NCI-H2171 (cell line): ENCODE measurements at places on chromosomes 1 and 21.

GRCh38 chr1:84311296-84311695 is 9.8 kb downstream of the SAMD13 start:
- DNase-seq: no peak

- DNase-seq: no peak
Measured at GRCh38 chr1:114235281-114235680, 81.6 kb upstream of the SYT6 start.

GRCh38 chr21:41769111-41769510 is 2.3 kb upstream of the RIPK4 start:
- DNase-seq: no peak

GRCh38 chr1:10514490-10515235 is 39.9 kb downstream of the PEX14 start:
- peak; percentile 59 for DNase-seq

GRCh38 chr1:86537928-86538695 is 8.8 kb upstream of the CLCA4 start:
- DNase-seq: no peak

DNA sequence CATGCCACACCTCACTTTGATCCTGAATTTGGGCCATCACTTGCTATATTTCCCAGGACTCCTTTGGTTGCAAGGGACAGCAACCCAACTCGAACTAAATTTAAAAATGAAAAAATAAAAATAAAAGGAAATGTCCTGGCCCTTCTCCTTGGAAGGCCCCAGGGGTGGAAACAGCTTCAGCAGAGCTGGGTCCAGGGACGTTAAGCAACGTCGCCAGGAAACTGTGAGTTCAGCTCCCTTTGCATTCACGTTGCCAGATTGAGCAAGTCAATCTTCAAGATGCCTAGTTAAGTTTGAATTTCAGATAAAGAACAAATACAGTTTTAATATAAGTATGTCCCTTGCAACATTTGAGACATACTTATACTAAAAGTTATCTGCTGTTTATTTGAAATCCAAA is 14.6 kb upstream of the SPSB1 start:
- DNase-seq: no peak

- DNase-seq: peak; percentile 5
Measured at GRCh38 chr1:184905601-184906322, 68.5 kb downstream of the NIBAN1 start.

DNA sequence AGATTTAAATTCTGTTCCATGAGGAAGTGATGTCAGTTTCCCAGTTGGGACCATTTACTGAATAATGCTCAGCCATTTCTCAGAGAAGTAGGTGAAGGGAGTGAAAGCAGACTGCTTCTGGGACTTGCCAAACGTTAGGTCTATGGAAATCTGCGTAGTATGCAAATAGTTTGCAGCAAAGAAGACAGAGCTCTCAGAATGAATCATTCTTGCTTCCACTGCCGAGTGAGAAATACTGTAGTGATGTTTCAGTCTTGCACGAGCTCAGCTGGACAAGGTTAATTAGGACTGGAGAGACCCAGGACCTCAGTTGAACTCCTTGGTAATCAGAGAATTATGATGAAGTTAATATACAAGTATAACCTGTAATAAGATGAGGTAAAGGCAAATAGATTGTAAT is 317.7 kb upstream of the DAB1 start:
- no peak for DNase-seq

DNA sequence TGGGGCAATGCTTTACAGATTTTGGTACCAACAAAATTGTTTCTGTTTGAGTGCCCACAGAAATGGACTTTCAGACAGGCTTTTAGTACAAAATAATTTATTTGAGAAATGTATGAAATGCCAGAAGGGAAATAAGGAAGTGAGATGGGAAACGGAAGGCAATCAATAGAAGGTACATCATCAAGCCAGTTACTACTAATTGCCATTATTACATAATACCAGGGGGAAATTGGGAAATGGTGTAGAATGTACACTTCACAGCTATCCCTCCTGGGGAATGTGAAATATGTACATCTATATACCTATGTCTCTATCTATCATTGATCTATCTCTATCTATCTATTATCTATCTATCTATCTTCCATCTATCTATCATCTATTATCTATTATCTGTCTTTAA is 264.6 kb upstream of the B3GALT2 start:
- no peak for DNase-seq

DNA sequence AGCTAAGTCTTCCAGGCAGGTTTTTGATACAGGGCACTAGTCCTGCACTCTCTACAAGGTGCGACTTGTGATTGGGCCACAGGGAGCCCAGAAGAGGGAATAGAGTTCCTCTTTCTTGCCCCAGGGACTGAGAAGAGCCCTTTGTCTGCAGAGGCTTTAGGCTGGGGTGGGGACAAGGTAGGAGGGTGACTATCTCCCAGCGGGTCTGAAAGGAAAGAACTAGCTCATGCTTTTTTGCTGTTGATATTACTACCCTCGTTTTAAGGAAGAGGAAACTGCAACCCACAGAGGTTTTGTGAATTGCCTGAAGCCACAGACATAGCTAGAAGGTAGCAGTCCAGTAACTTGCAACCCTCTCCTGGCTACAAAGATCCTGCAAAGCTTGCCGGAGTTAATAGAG is 615.2 kb downstream of the MATN1 start:
- no peak for DNase-seq

DNA sequence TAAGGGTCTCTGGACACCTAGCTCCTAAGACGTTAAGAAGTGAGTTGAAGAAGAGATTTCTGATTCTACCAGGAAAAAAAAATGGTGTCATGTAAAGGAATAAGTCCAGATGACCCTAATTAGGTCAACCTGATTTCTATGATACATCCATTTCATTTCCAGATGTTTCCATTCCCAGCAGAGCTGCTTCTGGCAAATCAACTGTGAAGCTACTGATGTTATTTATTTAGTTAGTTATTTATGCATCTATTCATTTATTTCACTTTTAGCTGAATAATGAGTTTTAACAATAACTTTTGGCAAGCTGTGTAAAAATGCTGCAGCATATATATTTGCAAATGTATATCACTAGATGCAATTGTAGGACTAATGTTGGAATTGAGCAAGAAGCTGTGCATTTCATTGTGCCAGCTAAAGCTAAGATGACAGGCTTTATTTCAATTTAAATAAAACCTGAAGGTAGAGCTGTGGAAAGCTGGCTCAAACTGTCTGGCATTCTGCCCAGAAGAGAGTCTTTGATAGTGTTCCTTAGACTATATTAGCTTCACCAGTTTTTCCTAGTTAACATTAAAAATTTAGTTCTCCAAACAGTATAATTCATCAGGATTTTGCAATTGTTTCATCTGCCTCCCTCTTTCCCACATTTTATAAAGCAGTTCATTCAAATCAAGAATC is 1164.4 kb upstream of the ADGRL4 start:
- DNase-seq: no peak

DNA sequence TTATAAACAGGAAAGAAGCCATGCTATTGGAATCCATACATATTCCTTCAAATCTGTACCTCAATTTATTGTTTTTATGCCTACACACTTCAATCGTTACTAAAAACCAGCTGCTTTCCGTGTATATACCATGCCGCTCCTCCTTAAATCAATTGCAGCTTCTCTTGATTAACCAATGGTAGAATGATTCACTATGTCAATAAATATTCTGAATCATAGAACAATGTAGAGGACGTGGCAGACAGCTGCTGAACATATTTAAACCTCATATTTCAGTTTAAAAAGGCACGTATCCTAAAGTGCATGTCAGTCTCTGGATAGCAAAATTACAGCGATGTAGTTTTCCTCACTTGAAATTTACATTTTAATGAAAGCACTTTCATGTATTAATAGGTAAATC is 100.4 kb downstream of the MRPL39 start:
- DNase-seq: no peak

- DNase-seq: peak; percentile 34
Measured at GRCh38 chr1:233328142-233328921, 808 bp downstream of the MAP3K21 start.

DNA sequence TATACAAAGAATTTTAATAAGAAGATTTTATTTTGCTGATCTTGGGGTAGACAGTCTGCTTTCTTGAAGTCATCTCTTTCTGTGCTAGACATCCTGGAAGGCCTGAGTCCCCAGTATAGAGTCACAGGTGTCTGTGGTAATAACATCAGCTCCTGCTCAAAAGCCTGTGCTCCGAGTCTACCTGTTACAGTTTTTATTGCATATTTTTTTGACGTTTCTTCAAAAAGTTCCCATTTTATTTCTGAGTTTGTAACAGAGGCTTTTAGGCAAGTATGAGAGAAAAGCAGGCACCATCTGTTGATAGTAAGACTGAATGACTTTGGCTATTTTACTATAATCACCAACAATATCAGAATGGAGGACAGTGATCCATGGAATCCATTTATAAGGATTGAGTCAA is 58.0 kb upstream of the WDR26 start:
- no peak for DNase-seq

DNA sequence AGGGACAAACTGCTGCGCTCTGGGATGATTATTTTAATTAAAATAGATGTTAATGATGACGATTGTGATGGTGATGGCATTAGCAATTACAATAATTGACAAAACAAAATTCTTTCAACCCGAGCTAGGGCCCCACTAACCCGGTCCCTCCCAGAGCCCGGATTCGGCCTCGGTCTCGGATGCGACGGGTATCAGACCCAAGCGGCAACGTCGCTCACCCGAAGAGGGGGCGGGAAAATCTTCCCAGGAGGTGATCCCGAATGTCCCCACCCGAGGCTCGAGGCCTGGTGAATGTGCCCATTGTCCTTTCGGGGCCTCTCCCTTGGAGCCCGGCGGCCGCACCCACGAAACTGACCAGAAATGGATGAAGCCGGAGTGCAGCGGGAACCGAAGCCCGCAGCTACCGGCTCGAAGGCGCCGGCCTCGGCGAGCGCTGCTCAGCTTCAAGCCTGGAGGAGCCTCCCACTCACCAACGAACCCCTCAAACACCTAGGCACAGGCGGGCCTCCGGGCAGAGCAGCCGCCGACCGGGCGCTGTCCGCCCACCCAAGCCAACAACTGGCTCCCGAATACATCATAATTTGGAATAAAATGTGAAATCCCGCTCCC is 1.2 kb downstream of the TAL1 start:
- no peak for DNase-seq

GRCh38 chr1:15146142-15146680 is 7.3 kb upstream of the TMEM51 start:
- no peak for DNase-seq

DNA sequence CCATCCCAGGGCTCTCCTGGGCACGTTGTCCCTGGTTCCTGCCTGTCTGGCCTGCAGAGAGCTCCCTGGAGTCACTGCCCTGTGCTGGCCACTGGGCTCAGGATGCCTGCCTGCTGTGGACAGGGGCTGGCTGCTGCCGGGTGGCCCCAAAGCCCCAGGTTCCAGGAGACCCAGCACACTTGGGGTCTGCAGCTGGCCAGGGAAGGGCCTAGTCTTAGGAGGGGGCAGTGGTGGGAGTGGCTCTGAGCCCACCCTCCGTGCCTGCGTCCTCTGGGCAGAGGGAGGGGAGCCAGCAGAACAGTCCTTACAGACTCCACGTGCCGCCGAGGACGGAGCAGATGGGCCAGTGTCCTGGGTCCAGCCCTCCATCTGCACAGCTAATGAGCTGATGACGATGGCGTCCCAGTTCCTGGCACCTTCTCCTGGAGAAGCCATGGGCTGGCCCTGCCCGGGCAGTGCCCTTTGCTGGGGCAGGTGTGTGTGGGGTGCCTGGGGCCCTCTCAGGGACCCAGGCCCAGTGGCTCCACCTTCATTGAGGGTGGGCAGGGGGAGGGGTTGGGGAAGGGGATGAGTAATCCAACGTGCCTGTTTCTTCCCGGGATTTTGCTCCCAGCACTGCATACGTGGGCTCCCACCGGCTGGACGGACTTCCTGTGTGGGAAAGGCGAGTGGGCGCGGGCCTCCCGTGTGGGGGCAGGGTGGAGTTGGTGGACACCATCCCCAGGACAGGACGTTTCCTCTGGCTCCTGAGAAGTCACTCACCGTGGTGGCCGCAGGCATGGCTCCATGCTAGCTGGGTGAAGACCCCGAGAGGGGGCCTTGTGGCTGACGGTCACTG is 6.8 kb upstream of the PLCH2 start:
- no peak for DNase-seq

DNA sequence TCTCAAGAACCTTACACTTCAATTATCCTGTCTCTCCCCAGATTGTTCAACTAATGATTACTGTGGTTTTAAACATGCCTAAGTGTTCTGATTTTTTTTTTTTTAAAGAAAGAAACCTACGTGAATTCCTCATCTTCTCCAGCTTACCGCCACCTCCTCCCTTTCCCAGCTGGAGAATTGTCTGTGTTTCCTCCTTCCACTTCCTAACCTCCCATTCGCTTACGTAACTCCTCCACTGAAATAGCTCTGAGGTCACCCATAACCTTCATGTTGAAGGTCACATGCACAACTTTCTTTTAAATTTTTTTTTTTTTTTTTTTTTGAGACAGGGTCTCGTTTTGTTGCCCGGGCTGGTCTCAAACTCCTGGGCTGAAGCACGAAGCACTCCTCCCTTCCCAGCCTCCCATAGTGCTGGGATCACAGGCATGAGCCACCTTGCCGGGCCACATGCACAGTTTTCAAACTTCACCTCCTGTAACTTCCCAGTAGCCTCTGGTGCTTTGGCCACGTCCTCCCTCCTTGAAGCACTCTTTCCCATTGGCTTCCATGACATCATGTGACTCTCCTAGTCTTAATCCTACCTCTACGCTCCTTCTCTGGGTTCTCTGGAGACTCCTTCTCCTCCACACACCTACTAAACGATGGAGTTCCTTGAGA is 9.8 kb upstream of the CAPZB start:
- no peak for DNase-seq

GRCh38 chr21:42132183-42132582 is 61.1 kb downstream of the UMODL1 start:
- no peak for DNase-seq

DNA sequence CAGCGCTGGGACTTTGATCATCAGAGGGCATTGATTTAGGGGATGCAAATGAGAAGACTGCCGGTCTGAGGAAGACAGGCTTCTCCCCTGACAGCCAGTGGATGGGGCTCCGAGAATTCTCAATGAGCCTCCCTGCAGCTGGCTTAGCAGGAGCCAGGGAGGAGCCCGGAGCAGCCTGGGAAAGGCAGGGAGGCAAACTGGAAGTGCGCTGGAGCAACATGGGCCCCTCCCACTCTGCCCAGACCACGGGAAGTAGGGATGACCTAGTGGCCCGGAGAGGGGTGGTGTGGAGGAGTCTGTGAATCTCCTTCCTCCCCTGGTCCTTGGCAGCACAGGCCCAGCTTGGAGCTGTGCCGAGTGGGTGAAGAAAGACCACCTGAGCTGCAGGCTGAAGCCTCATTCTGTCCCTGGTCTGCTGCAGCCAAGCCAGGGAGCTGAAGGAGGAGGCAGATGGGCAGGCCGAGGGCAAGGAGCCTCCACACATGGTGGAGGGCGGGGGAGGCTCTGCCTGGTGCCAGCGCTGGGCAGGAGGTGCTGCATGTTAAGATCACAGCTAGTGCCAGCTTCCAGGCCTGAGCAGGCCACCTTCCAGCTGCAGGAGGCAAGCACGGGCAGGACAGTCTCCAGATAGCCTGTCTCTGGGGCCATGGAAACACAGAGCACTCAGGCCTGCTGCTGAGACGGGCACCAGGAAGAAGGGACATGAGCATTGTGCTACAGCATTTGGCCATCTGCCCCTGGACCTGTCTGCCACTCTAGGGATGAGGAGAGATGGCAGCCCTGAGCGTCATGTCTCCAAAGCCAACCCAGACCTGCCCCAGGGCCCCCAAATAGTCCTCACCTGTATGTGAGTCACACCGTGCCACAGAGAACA is 12.2 kb upstream of the CLSTN1 start:
- DNase-seq: no peak

- DNase-seq: no peak
Measured at GRCh38 chr1:231192620-231193163, 30.8 kb downstream of the TRIM67 start.
